ENCODE measurements at places on chromosomes 12 and 14.

DNA sequence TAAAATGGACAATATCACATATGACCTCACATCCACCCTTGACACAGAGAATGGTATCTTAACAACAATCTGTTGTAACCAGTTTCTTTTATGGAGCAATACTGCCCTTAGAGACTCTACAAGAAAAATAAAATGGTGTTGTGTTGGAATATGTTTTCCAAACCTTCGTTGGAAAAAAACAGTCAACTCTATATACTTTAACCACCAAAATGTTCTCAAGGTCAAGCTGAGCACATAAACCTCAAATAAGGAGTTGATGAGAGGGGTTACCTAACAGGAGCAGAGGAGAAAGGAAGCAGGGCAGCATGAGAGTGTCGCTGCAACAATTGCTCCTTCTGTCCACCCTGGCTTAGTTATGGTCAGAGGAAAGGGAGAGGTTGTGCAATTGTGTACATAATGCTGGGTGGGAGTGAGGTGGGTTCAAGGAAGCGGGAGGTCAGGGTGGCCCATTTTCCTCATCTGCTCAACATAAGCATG is 179.2 kb upstream of the BMP4 start:
- DNase-seq: no peak

GRCh38 chr12:85784096-85784720 is 52.0 kb downstream of the RASSF9 start:
- DNase-seq: peak; percentile 13

GRCh38 chr12:132161036-132161781 is 17.0 kb downstream of the NOC4L start:
- DNase-seq: peak; percentile 21

GRCh38 chr12:106134294-106134949 is 4.3 kb downstream of the NUAK1 start:
- DNase-seq: peak; percentile 70

DNA sequence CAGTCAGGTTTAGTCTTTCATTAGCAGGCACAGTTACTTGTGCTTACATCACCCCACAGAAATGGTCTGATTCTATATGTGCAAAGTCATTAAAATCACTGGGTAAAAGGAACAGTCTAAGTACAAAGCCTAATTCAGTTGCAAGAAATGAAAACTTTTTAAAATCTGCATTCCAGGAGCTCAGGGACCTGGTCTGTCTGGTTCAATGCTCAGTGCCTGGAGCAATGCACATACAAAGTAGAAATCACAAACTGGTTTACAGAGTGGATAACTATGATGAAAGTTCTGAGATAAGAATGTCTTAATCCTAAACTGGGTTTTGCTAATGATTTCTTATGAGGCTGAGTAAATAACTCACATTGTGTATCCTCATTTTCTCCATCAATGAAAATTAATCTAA is 28.7 kb downstream of the LMNTD1 start:
- DNase-seq: no peak

DNA sequence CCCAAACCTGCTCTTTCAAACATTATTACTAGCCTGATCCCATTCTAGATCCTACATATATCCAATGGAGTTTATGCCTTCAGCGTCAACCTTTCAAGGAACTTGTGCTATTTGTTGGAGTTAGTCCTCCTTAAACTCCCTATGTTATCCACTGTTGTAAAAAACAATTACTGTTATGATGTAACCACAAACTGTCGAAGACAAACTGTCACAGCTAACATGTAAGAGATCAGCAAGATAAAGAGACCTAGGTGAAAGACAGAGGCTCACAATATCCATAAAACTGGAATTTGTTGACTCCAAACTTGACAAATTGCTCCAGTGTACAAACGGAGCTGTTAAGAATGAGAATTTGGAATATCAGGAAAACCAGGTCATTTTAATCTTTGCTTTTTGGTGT is 70.7 kb downstream of the CDK17 start:
- no peak for DNase-seq

DNA sequence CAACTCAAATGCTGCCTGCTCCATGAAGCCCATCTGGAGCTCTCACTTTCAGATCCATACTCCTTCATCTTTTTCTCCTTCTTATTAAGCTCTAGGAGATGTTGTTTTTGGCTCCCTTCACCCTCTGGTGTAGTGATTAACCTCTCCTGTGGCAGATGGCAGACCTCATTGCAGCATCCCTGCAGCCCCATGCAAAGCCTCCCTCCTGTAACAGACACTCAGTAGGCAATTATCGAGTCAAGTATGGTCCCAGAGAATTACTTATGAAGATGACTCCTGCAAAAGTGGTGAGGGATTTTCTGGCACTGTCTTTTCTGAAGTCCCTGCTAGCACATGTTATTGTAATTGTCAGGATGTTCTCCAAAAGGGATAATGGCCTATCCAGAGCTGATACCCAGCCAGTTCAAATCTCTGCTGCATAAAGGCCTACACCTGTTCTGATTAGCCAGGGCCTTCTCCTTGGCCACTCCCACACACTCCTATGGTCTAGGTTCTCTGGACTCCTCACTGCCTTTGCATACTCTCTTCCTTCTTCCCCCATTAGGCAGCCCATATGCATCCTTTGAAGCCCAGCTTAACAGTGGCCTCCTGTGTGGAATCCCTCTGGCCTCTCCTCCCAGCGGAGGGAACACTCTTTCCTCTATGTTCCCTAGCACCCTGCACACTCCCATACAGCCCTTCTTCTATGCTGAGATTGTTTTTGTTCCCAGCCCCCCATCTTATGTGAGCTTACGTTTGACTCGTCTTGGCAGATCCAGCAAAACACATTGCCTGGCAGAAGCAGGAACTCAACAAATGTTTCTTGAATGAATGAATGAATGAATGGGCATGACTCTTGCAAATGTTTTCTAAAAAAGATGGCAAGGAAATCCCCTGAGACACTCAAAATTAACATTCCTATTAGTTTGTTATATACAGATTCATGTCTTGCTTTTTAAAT is 43.9 kb upstream of the MDM1 start:
- peak; percentile 34 for DNase-seq

DNA sequence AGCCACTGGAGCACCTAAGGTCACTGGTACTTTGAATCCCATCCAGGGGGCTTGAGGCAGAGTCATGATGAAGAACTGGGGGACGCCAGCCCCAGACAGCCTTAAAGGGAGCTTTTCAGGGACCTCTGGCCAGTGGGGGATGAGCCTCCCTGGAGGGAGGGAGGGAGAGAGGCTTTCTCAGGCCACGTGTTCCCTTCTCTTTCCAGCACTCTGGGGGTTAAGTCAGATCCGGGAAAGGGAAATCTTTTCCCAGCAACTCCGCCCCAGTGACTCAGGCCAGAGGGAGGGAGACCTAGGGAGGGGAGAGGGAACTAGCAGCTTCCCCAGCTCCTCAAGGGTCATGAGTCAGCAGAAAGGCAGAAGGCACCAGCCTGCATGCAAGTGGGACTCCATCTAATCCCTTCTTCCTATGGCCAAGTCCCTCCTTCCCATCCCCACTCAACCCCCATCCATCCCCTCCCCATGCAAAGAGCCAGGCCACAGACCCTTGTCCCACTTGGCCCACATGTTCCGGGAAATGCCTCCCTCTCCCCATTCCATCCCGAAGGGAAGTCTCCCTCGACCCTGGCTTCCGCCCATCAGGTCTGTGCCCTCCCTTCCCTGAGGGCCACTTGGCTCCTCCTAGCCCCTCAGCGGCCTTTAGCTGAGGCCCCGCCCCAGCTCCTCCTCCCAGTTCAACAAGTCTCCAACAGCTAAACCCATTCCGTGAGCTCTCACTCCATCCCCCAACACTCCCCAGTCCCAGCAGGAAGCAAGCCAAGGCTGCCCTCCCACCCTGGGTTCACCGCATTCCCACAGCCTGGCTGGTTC is 5.6 kb downstream of the TNFRSF1A start:
- DNase-seq: peak; percentile 100

DNA sequence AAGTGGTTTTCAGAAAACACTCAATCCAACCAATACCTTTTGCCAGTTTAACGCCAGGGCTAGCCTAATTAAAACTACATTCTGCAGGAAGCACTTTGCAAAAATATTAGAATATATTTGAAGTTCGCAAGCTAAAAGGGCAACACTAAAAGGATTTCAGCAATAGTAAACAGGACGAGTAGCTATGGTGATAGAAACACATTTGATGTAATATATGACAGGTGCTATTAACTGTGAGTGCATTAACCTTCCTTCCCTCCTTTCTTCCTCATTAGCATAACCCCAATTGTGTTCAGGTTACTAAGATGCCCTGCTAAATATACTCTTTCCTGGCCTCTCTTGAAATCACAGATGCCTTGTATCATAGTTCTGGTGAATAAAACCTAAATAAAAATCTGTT is 85.6 kb upstream of the TMCC3 start:
- no peak for DNase-seq

DNA sequence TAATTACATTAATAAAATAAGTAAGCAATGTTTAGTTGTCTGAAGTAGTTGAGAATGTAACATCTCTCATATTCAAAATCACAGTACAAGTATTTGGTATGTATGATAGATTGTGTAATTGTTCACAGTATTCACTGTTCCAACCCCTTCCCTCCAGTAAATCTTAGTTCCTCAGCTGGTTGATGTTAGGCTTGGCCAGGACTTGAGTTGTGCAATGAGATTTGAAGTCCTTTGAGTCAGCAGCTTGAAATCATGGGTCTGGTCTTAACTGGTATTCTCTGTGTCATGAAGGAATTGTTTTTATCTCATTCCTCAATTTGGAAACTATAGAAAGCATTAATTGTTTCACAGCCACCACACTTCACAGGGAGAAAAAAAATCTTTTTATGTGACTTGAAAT is 477.1 kb downstream of the FSCB start:
- no peak for DNase-seq

- DNase-seq: no peak
These were observed 213.9 kb downstream of the SLC15A4 start for GRCh38 chr12:128609861-128610260.

- DNase-seq: peak; percentile 62
These were observed 91.6 kb downstream of the DHRS2 start for GRCh38 chr14:23727566-23728335.

GRCh38 chr14:93571275-93571674 is 140.5 kb downstream of the UNC79 start:
- DNase-seq: no peak

DNA sequence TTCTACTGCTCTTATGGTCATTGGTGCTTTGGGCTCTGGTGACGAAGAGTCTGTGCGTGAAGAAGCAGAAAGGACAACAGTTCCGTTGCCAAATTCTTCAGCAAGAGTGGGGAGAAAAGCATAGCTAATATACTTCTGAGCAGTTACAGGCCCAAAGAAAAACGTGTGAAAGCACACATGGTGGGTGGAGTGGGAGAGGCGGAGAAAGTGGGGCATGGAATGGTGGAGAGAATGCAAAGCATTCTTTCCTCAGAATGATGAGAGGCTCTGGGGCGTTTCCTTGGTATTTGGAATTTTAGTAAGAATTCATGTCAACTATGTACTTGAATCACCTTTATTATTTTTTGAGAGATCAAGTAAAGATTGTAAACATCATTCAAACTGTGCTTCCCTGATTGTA is 396.1 kb downstream of the NAV3 start:
- DNase-seq: peak; percentile 46

DNA sequence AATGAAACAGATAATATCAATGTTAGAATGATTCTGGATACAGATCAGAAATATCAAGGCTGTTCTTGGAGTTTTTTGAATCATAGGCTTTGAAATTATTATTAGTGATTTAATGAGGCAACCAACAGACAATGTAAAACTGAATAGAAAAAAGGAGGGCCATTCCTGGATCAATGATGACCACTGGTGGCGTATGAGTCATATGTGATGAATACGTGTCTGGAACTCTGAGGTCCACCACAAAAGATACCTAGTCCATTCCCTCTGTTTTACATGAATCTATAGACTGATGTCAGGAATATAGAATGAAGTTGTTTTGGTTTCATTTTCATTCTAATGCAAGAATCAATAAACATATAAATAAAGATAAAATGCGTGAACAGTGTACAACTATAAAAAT is 78.3 kb upstream of the RTL1 start:
- DNase-seq: no peak

GRCh38 chr12:15035185-15035584 is 62.3 kb downstream of the PDE6H start:
- DNase-seq: no peak

GRCh38 chr12:103387385-103387784 is 108.4 kb downstream of the C12orf42 start:
- no peak for DNase-seq

DNA sequence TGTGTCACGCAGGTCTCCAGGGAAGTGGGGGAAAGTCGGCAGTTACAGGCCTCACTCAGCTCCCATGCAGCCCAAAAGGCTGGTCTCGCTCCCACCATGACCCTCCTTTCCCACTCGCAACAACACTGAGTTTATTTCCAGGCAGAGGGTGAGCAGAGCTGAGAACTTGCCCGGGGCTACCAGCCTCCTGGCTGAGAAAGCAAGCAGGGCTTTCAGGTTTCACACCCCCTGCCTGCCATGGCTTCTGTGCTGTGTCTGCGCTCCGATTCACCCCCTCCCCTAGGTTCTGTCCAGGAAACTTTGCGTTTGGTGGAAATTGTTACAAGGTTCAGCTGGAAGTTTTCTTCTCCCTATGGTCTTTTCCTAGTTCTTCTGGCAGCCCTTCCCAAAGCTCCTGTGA is 17.1 kb downstream of the OR10G2 start:
- DNase-seq: no peak

DNA sequence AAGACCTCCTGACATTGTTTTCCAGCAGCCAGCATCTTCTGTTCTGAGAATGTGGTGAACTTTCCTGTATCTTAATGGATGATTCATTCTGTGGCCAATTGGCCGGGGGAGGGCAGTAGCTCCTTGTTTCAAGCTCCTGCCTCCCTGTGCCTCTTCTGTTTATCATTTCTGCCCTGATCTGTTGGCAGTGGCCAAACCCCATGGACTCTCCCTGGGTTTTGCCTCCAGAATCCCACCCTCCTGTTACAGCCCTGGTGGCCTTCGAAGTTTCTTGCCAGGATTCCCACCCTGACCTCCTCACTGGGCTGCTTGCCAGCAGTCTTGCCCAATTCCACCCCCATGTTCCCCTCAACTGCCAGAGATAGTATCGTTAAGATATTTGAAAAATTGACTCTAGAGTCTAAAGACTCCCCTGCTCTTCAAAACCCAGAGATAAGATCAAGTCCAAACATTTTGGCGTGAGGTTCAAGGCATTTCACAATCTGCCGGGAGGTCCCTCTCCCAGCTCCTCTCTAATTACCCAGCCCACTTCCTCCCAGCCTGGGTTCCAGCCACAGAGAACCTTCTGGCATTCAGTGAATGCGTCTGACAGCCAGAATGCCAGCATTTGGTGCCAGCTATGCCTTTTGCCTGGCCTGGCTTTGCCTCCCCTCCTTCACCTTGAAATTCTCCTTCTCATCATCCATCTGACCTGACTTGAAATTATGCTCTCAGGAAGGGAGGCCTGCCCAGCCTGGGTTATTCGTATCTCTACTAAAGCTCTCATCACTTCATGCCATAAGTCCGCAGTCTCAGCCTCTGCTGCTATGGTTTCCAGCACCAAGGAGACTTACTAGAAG is 37.7 kb upstream of the TXNRD1 start:
- DNase-seq: peak; percentile 99

GRCh38 chr12:47766502-47767215 is 6.4 kb upstream of the SLC48A1 start:
- DNase-seq: no peak

Data from AG10803 (cell line).